CD4-positive, alpha-beta memory T cell (primary cell): ENCODE measurements at places on chromosomes 3 and 15. TPM values are rescaled to one million over a fixed set of nuclear protein-coding genes. Genes with fewer than 3 reads are reported as not detected.

DISP2 gene
- total RNA-seq = 0.03 TPM

LDHAL6B gene
- total RNA-seq = not detected

BMF gene
- total RNA-seq = 13.3 TPM

SOX2 gene
- total RNA-seq = not detected

DNA sequence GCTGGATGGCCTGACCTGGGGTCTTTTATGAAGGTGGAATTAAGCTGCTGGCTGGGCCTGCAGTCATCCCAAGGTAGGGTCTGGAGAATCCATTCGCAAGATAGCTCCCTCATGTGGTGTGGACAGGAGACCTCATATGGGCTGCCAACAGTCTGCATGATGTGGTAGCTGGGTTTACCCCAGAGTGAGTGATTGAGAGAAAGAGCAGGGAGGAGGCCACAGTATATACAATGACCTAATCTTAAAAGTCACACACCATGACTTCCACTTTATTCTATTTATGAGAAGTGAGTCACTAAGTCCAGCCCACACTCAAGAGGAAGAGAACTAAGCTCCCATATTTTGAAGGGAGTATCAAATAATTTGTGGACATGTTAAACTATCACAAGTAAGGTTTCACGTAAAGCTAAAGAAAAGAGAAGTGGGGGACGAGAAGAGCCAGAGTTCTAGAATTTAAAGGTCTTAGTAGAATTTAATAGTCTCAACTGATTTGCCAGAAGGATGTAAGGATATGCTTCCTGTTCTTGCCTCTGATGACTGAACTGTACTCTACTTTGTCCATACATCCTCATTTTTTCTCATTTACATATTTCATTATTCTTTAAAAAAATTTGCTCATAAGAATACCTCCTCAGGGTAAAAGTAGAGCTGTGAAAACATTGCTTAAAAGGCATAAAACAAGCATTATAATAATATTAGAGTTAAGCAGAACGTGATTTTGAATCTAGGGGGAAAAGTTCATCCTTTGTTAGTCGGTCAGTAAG lies 184.4 kb downstream of the PEX5L start:
- DNase-seq = no peak

DNA sequence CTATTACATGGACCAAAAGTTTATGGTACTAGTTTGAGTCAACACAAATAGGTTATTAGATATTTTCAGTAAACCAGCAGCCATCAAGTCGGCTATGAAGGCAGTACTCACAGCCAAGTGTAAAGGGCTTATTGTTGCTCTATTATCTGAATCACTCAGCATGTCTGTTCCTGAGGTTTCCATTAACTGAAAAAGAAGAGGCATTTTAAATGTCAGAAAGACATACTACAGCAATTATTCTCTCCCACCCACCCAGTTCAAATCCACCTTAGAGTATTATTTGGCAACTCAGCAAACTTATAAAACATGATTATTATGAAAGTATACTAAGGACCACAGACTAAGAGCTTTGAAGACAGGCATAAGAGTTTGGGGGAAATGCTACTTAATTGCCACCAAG lies 93.1 kb downstream of the BTD start:
- DNase-seq = no peak

- DNase-seq = no peak
These were observed 65.5 kb downstream of the KAT2B start for GRCh38 chr3:20105513-20106280.

- DNase-seq = no peak
These were observed 16.5 kb downstream of the AADACL2 start for GRCh38 chr3:151750181-151750580.

- no peak for DNase-seq
These were observed 122.2 kb upstream of the SLC24A5 start for GRCh38 chr15:47998619-47999019.
